Frontal cortex (tissue), 4 donors: ENCODE measurements at places on chromosomes 2 and 18. TPM values are rescaled to one million over a fixed set of nuclear protein-coding genes. Genes with fewer than 3 reads are reported as not detected.

IL1F10 gene
- not detected for total RNA-seq

GRCh38 chr18:23220355-23220754 is 85.1 kb downstream of the CABLES1 start:
- no peak for DNase-seq

- DNase-seq: no peak
Observed at GRCh38 chr2:212709280-212709679, 170.7 kb upstream of the ERBB4 start.

DNA sequence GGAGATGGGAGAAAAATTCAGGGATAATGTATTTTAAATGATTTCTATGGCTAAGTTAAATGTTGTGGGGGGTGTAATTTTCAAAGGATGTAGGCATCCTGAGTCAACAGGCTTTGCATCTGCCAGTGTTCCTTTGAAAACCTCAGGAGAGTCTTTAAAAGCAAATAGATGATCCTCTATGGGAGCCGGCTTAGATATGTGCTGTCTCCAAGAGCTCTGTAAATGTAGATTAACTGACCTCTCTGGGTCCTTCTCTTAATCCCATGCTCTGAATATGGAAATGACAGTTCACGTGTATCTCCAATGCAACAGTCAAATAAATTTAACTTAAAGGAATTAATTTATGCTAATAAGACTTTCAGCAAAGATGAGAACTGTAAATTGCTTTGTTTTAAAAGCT is 292.7 kb downstream of the ERBB4 start:
- no peak for DNase-seq
